T-helper 2 cell (primary cell): ENCODE measurements at places on chromosomes 2 and 18.
A peak's percentile ranks its signal among the peaks of the same experiment; 100 is the strongest.

DNA sequence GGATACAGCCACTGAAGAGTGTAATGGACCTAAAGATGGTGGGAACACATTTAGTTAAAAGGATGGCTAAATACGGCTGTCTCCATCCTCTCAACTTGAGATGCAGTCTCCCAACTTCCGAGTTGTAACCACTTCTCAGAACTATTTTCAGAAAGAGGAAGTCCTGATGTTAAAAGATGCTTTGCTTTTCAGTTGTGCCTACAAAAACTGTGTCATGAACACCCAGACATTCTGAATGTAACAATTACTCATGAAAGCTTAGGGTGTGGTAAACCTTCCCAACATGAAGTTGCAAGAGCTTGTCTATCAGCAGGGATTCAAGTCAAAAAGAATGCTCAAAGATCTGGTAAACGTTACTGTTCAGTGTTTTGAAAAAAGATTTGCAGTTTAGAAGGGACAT lies 147.9 kb downstream of the DOCK10 start:
- no peak for DNase-seq

- no peak for DNase-seq
Measured at GRCh38 chr2:85388878-85389538, 21.2 kb downstream of the CAPG start.

DNA sequence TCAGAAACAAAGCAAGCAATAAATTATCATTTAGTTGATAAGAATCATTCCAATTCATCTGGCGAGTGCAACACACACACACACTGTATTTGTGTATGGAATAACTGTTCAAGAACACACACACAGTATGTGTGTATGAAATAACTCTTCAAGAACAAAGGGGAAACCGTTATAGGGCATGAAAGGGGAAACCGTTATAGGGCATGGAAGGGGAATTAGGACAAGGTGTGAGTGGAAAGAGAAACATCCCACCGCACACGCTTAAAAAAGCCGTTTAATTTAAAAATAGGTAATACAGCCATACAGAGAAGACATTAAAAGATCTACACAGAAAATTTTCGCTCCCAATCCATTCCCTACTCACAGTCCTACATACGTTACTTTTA lies 607 bp upstream of the TSN start:
- no peak for DNase-seq

DNA sequence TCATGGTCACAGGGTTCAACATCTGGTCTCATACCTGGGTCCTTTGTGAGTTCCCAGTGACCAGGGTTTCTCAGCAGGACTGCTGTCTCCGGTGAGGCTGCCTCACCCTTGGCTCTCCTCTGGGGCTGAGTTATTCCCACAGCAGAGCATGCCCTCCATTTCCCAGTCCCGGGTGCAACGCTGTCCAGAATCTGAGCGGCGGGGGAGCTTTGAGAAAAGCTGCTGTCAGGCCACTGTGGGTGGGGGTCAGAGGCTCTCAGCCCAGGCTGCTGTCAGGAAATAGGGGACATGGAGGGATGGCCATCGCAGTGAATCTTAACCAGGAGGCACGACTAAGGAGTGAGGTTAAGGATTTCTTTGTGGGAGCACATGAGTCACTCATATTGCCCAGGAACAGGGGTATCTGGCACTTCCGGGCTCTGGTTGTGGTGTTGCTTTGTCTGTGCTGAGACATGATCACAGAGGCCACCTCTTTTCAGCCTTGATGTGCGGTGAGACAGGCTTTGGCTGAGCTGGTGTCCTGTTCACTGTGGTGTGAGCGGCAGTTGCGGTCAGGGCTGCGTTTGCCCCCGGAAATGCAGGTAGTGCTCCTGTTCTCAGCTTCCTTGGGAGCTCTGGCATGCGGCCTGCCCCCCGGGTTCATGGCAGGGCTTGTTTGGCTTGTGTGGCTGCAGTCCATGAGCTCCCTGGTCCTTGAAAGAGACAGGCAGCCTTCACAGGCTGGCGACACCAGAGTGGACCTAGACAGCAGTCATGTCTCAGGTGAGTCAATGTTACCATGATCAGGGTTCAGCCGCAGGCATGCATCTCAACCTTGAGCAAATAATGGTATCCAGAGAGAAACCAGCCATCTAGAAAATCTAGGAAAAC lies 310.7 kb upstream of the MYT1L start:
- no peak for DNase-seq

- no peak for DNase-seq
Measured at GRCh38 chr2:19744456-19745199, 157.2 kb downstream of the TTC32 start.

- DNase-seq, result no peak
Measured at GRCh38 chr18:60892441-60892840, 440.8 kb upstream of the CDH20 start.

DNA sequence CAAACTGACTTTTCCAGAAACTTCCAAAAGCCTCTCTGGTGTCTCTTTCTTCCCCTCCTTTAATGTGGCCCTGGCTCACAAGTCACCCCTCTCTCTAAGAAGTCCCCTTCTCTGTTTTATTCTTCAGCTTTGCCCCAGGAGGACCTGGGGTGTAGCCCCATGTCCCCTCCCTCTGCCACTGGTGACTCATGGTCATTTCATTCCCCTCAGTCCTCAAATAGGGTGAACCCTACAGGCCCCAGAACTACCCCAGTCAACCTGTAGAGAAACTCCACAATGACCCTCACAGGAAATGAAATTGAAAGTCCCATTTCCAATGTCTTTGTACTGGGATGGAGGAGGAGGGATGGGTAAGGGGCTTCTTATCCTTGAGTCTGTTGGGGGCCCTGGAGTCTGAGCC lies 6.2 kb upstream of the SPEG start:
- no peak for DNase-seq

GRCh38 chr18:13237073-13237472 lies 18.5 kb downstream of the LDLRAD4 start:
- no peak for DNase-seq

DNA sequence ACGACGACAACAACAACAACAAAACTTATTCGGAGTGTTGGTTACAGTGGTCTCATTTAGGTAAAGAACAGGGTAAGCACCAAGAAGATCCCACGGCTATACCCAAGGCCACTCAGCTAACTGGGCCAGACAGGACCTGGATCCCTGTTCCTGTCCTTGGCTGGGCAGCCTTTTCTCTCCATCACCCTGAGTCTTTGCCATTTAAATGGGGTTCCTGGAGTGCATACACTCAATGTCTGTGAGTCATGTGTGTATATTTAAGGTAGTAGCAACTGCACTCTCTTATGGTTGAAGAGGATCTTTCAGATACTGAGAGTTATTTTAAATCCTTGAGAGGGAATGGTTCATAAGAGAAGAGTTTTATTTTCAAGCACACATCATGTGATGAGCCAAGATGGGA lies 35.3 kb downstream of the ADCYAP1 start:
- no peak for DNase-seq

- no peak for DNase-seq
Measured at GRCh38 chr2:190443778-190444481, 35.8 kb downstream of the MFSD6 start.

DNA sequence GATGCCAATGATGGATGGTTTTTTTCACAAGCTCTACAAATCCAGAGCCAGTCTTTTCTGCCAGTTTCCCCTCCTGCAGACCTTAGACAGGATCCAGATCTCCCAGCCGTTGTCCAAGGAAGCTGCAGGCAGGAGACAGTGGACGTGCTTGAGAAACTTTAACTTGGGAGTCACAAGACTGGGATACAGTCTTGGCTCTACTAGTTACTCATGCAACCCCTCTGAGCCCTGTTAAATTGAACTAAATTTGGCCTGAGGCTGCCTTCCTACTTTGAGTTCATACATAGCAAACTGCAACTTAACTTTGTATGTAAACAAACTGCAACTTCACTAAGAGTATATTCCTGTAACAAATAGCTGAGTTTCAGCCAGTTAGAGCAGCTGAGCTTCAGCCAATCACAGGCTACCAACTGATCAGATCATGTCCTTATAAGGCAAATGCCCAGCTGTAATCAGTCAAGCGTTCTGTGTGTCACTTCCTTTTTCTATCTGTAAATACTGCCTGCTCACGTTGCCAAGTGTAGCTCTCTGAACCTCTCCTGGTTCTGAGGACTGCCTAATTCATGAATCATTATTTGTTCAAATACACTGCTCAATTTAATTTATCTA lies 140.9 kb downstream of the CAPN13 start:
- DNase-seq, result no peak

- no peak for DNase-seq
Measured at GRCh38 chr18:27619906-27620305, 434.8 kb upstream of the CHST9 start.

DNA sequence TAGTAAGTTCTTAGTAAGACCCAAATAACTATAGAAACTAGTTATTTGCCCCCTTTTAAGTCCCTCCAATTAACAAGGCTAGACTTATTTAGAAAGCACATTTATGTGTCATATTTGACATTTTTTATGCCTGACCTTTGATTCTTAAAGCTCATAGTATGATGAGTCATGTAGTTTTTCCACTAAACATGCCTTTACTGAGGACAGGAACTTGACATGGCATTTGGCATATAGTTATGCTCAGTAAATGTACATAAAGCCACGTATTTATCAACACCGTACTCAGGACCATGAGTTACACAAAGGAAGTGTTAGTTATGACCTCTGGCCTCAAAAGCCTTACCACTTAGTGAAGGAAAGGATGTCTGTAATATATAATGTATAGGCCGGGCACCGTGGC lies 78.9 kb downstream of the GNAL start:
- no peak for DNase-seq

GRCh38 chr18:23540867-23541266 lies 37.6 kb downstream of the RMC1 start:
- peak; percentile 85 for DNase-seq

GRCh38 chr2:150127346-150127990 lies 360.0 kb downstream of the RND3 start:
- no peak for DNase-seq

GRCh38 chr18:9392726-9393125 lies 58.2 kb downstream of the TWSG1 start:
- no peak for DNase-seq
